Colonic mucosa (tissue), 4 donors: ENCODE measurements at places on chromosomes 4 and X.

DNA sequence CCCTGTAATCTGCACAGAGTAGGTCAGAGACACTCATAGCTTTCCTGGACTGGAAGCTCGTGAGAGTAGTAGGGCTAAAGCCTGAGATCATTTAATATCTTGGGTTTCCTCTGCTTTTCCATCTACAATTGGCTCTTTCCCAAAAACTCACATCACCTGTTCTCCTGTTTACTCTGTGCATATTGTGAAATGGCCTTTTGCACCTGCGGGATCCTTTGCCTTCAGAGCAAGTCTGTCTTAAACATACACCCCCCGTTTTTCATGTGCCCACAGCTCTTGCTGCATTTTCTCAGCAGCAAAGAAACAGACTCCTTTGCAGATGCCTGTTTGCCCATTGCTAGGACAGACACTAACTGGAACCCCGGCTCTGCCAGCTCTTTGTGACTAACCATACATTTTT, 608.3 kb upstream of the PCDH10 start:
- DNase-seq = no peak

DNA sequence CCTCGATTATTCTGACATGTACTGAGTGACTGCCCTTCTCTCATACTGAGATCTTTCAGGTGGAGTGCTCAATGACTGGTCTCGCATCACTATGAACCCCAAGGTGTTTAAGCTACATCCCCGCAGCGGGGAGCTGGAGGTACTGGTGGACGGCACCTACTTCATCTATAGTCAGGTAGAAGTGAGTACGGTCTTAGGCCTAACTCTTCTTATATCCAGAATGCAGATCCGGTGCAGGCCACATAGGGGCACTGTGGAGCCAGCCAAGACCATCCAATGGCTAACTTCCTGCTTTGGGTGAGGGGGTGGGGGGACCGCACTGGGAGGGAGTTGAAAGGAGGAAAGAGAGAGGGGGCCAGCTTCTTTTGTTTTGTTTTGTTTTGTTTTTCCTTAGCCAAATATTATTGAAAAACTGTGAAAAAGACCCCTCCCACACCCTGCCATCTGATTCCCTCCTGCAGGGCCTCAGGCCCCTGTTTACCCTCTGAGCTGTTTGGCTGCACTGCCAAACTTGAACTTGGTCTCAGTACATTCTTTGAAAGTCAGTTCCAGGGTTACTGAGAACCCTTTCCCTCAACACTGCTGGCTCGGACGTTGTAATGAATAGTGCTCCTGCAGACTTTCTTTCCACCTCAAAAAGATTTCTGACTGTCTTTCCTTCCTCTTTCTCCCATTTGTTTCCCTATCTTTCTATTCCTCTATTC, 16.2 kb downstream of the AWAT2 start:
- DNase-seq = peak; percentile 20

DNA sequence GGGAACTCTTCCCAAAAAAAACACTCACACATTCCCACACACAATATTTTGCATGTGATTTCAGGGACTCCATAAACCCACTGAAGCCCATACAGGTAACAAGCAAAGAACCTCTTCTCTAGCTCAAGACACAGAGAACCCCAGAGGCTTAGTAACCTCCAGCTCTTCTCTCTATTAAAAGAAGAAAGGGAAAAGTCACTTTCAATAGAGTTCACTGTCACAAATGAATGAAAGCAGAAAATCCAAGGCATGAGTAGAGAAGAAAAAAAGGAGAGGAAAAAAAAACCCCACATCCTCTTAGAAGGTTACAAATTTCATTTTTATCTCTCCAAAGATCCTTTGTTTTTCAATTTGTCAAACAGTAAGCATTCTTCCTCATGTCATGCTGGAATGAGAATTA, 30.7 kb upstream of the DCLK2 start:
- no peak for DNase-seq

DNA sequence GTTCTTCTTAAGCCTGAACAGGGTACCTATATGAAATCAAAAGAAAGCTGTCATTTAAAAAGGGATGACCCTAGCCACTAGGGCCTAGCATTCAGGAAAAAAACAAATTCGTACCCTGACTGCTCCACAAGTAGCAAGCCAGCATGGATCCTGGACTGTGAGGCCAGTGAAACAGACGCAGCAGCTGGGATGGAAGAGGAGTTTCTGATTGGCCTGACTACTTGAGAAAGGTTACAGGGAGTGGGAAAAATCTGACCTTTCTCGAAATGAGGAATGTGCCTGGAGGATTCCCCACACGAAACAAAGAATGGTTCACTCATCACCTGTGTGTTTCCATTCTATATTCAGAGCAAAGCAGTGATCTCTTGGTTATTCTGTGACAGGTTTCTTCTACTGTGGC, 87.6 kb upstream of the JADE1 start:
- no peak for DNase-seq
